ENCODE measurements at places on chromosomes 3 and 15. TPM values are rescaled to one million over a fixed set of nuclear protein-coding genes. Genes with fewer than 3 reads are reported as not detected.

The NR1I2 gene
- 0.42 TPM for total RNA-seq

DNA sequence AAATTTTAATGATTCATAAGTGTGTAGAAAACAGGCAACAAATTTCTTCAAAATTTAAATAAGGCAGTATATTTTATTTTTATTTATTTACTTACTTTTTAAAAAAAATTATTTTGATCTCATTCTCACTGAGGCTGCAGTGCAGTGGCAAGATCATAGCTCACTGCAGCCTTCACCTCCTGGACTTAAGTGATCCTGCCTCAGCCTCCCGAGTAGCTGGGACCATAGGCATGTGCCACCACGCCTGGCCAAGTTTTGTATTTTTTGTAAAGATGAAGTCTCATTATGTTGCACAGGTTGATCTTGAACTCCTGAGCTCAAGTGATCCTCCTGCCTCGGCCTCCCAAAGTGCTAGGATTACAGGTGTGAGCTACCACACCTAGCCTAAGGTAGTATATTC is 61.2 kb upstream of the XRN1 start:
- peak overlapping the region; percentile 48 for H3K4me3 ChIP-seq
- DNase-seq: peak; percentile 3
- peak overlapping the region; percentile 51 for H3K27ac ChIP-seq
- H3K4me1 ChIP-seq: peaks cover 10% of the 10 kb centered on the region
- H3K36me3 ChIP-seq: no peaks in the 10 kb centered on the region

The AADACL2 gene
- total RNA-seq: not detected

DNA sequence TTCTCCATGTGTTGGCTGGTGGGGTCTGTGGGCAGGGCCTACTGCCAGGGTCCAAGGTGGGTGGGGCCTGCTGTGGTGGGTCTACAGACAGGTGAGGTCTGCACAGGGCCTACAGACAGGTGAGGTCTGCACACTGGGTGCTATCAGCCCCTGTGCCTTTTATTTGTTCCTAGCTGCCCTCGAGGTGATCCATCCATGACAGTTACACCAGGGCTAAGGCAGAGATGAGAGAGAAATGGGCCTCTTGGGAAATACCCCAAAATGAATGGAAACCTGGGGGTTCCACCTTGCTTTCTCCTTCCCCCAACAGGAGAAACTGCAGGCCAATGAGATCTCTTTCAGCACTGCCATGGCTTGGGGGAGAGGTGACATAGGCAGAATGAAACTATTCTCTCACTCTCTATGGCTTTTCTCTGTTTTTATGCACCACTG is 36.4 kb downstream of the CFAP100 start:
- H3K27ac ChIP-seq: no peak overlapping the region
- no peaks in the 10 kb centered on the region for H3K4me1 ChIP-seq
- no peak overlapping the region for H3K4me3 ChIP-seq
- H3K36me3 ChIP-seq: peaks cover 26% of the 10 kb centered on the region
- H3K27me3 ChIP-seq: no peaks in the 10 kb centered on the region

DNA sequence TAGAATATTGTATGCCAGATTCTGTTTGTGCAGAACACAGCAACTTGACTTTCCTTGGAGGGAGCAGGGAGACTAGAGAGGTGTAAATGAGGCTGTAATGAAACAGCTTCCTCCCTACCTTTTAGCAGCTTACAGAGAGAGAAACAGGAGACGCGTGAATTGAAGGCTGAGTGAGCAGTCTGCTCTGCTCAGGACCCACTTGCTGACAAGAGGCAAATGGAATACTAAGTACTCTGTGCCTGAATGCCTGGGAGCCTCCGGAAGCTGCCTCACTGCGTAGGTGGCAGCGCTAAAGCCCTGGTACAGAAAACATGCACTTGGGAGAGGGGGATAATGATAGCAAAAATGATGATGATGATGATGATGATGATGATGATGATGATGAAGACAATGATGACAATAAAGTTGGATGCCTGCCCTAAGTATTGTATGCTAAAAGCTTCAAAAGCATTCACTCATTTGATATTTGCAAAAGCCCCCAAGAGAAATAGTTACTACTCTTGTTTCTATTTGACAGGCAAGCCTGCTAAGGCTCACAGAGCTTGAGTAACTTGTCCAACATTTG is 548.9 kb downstream of the NTRK3 start:
- no peak for DNase-seq
- H3K36me3 ChIP-seq: no peaks in the 10 kb centered on the region
- no peak overlapping the region for H3K4me3 ChIP-seq

The GOLGA8Q gene
- not detected for total RNA-seq

The P2RY1 gene
- total RNA-seq: 0.08 TPM

DNA sequence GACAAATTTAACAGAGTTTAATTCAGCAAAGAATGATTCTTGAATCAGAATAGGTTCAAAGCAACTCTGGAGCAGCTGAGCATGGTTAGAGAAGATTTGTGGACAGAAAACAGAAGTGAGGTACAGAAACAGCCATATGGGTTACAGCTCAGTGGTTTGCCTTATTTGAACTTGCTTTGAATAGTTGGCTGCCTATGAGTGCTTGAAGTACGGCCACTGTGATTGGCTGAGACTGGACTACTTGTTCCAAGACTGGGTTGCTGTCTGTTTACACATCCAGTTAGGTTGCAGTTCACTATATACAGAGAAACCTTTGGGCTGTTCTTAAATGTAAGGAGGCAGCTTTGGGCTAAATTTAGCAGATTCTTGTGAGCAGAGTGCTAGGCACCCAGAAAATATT is 79.4 kb upstream of the CADPS start:
- H3K27ac ChIP-seq: no peak overlapping the region
- H3K4me3 ChIP-seq: no peak overlapping the region
- H3K27me3 ChIP-seq: no peaks in the 10 kb centered on the region
- DNase-seq: no peak
- no peaks in the 10 kb centered on the region for H3K4me1 ChIP-seq

- DNase-seq: peak; percentile 61
- no peaks in the 10 kb centered on the region for H3K36me3 ChIP-seq
- H3K4me3 ChIP-seq: peak overlapping the region; percentile 1
- no peaks in the 10 kb centered on the region for H3K27me3 ChIP-seq
Observed at GRCh38 chr15:91472316-91472756, 372.3 kb downstream of the SV2B start.

DNA sequence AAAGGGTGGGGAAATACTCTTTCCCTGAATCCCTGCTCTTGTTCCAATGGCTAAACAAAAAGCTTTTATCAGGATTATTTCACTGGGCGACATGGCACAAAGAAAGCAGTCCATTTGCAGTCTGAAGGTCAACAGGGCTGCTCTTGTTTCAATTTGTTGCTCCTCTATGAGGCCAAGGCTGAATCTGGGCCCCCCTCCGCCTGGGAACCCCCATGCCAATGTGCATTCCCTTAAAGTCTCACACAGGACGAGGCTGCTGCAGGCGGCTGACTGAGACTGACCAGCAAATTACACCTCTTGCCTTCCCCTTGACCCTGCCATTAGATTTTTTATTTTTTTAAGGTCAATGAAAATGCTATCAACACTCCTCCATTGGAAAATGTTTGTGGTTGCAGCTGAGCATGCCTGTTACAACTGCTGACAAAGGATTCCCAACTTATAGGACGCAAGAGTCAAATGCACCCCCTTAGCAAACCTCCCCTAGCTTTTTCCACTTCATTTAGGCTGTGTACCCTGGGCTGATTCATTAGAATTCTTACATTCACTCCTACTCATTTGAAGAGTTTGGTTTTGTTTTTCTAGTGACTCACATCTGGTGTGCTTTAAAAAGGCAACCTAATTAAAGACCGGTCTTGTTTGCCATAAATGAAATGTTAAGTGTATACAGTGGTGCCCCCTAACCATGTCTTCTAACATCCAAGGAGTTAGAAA is 60.8 kb upstream of the ARHGEF3 start:
- H3K4me3 ChIP-seq: no peak overlapping the region
- no peaks in the 10 kb centered on the region for H3K27me3 ChIP-seq
- no peak for DNase-seq
- no peaks in the 10 kb centered on the region for H3K36me3 ChIP-seq

DNA sequence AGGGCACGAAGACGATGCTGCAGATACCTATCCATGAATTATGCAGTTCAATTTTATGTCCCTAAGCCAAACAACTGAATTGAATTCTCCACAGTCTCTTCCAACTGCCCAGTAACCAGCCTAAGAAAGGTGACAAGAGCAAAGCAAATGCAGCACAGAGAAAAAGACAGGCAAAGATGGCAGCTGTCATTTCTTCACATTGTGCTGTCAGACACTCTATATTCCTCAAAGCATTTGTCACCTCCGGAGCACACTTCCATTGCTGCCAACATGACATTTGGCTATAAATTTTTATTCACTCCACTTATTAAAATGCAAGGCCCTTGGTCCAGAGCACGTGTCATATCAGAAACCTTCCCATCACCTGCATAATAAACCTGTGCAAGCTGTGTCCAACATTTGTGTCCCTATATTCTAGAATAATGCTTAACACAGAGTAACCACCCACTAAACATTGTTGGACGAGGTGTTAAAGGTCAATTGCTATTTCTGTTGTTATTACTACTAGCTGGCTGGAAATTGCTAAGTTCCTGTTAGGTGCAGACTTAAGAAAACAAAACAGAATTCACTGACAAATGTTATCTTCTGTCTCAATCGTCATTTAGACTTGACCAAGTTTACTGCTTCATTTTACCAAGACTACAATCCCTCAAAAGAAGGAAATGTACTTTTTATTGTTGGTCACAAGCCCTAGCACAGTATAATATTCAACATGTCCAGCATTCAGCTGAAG is 89.7 kb downstream of the MAGI1 start:
- H3K4me1 ChIP-seq: no peaks in the 10 kb centered on the region
- no peak overlapping the region for H3K27ac ChIP-seq
- no peak overlapping the region for H3K4me3 ChIP-seq
- no peak for DNase-seq

DNA sequence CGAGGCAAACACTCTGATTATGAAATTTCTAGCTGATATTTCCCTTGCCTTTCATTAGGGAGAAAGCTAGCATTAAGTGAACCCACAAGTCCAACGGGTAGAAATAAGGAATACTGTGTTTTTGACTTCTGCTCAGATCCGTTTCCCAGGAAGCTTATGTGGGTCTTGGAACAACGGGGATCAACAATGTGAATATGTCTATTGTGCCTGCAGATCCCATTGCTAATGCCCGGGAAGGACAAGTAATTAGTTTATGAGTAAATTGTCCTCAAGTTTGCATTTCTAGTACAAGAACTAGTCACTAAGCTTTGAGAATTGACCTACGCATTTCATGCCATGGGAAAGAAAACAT is 236.4 kb downstream of the UACA start:
- no peaks in the 10 kb centered on the region for H3K27me3 ChIP-seq
- no peaks in the 10 kb centered on the region for H3K36me3 ChIP-seq
- no peak overlapping the region for H3K4me3 ChIP-seq

The PXYLP1 gene
- 18.6 TPM for total RNA-seq

GRCh38 chr15:98560338-98560737 is 88.0 kb upstream of the IGF1R start:
- H3K36me3 ChIP-seq: no peaks in the 10 kb centered on the region
- H3K4me1 ChIP-seq: no peaks in the 10 kb centered on the region
- no peak overlapping the region for H3K4me3 ChIP-seq
- H3K27ac ChIP-seq: no peak overlapping the region
- no peaks in the 10 kb centered on the region for H3K27me3 ChIP-seq

DNA sequence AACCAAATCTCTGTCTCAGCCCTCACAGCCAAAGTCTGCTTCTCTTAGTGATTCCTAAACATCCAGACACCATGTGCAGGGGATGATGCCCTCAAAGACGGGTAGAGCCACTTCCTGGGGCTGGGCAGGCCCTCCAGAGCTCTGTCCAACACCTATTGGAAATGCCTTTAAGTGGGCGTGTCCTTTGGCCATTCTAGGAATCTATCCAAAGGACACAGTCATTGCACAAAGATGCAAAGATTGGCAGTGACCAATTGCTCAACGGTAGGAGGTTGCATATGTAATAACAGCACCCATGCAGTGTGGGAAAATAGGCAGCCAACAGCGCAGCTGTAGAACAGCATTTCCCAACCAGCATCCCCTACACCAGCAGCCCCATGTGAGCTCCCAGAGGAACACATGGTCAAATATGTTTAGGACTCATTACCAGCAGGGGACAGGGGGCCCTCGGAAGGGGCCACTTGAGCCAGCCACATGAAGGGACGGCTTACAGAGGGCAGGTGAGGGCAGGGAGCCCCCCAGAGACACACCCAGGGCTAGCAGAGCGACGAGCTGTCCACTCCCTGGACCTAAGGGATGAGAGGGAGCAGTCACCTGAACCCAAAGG is 142.8 kb upstream of the IQSEC1 start:
- no peaks in the 10 kb centered on the region for H3K4me1 ChIP-seq
- no peaks in the 10 kb centered on the region for H3K27me3 ChIP-seq
- no peak overlapping the region for H3K4me3 ChIP-seq
- no peak overlapping the region for H3K27ac ChIP-seq
- DNase-seq: no peak

- no peak overlapping the region for H3K4me3 ChIP-seq
- no peaks in the 10 kb centered on the region for H3K4me1 ChIP-seq
- peak overlapping the region; percentile 17 for H3K27ac ChIP-seq
- DNase-seq: no peak
Observed at GRCh38 chr3:47394881-47395280, 14.1 kb downstream of the PTPN23 start.

- H3K4me3 ChIP-seq: no peak overlapping the region
- peaks cover 62% of the 10 kb centered on the region for H3K4me1 ChIP-seq
- H3K36me3 ChIP-seq: no peaks in the 10 kb centered on the region
- H3K27ac ChIP-seq: no peak overlapping the region
Observed at GRCh38 chr15:74399100-74399499, 31.7 kb upstream of the CYP11A1 start.

GRCh38 chr3:4531478-4532025 is 38.4 kb downstream of the ITPR1 start:
- no peak overlapping the region for H3K27ac ChIP-seq
- no peak overlapping the region for H3K4me3 ChIP-seq
- no peaks in the 10 kb centered on the region for H3K36me3 ChIP-seq
- H3K27me3 ChIP-seq: no peaks in the 10 kb centered on the region
- DNase-seq: no peak
- H3K4me1 ChIP-seq: no peaks in the 10 kb centered on the region

DNA sequence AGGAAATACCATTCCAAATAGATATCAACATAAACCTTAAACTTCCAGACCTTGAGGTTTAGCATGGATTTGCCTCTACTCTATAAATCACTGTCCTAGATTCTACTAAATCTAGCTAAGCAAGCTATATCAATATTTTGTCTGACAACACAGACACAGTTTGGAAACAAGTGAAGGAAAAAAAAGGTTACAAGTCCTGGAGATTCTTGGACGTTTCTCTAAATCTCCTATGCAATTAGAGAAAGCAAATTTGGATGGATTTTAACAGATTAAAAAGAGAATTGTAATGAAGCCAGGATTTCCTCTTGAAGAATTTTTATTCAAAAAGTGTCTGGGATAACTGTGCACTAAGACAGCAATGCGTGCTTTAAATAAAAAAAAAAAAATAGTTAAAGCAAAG is 441.1 kb upstream of the DPH6 start:
- no peaks in the 10 kb centered on the region for H3K36me3 ChIP-seq
- H3K4me3 ChIP-seq: no peak overlapping the region
- H3K4me1 ChIP-seq: no peaks in the 10 kb centered on the region
- no peak overlapping the region for H3K27ac ChIP-seq
- DNase-seq: no peak
